Muscle of arm (tissue), 14 donors: ENCODE measurements at places on chromosomes 7 and 10.

DNA sequence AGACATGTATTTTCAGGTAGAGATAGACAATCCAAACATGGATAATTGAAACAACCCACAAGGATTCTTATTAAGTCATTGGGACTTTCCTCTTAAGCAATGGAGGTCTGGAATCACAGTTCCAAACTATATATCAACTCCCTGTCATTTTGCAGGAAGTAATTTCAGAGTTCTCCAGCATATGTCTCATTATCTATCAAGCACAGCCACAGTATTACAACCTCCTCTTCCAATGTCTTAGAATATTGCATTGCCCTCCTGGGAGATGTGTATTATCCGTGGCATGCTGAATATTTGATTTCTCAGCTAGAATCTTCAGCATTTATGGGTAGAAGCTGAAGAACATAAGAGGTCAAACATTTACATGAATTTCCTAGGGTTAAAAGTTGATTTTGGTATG, 1255.8 kb downstream of the SORCS1 start:
- DNase-seq = no peak

DNA sequence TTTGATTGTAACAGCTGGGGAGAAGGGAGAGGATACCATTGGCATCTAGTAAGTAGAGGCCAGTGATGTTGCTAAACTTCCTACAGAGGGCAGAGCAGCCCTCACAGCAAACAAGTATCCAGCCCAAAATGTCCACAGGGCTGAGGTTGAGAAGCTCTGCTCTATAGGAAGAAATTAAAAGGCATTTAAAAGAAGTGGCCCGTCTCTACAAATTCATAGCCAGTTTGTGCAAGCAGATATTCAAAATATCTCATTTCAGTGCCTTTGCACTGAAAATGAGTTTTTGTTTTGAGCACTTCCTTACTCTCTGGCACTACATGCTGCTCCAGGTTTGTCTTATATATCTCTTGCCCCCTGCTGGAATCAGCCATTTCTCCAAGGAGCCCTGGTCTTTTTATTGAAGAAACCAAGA, 330.0 kb downstream of the BBS9 start:
- DNase-seq = no peak

DNA sequence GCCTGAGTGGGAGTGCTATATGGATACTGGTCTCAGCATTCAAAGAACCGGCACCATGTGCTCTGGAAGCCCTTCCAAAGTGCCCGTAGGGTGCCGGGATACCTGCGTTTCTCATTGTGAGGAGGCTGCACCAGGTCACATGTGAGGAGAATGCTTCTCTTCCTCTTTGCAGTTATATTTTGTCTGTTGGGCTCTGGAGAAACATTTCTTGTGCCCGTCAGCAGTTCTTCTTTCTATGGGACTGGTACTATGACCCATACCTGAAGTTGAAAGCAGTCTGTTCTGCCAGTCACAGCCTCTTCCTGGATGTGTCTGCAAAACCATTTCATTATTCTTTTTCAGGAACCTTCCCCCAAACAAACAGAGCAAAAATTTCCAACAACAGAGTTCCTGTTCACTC, 465.0 kb downstream of the SUGCT start:
- no peak for DNase-seq

DNA sequence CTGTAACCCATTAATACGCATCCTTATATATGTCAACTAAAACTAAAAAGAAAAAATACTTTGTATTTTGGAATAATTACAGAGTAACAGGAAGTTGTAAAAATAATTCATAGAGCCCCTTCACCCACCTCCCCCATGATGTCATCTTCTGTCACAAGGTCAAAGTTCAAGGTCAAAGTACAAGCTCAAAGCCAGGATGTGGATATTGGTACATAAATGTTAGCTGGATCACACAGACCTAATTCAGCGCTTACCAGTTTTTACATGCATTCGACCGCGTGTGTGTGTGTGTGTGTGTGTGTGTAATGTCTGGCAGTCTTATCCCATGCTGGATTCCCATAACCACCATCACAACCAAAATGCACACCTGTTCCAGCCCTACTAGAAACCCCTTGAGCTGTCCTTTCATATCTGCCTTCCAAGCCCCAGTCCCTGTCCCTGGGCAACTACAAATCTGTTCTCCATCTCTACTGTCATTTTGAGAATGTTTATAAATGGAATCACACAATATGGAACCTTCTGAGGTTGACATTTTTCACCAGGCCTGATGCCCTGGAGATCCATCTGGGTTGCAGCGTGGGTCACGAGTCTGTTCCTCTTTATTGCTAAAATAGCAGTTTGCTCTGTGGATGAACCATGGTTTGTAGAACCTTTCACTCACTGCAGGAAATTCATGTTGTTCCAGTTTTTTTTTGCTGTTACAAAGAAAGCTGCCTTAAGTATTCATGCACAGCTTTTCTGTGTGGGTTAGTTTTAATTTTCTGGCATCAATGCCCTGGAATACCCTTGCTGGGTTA, 153.6 kb upstream of the PITRM1 start:
- DNase-seq = no peak

GRCh38 chr10:102507521-102507920, 3.7 kb downstream of the SUFU start:
- DNase-seq = no peak

DNA sequence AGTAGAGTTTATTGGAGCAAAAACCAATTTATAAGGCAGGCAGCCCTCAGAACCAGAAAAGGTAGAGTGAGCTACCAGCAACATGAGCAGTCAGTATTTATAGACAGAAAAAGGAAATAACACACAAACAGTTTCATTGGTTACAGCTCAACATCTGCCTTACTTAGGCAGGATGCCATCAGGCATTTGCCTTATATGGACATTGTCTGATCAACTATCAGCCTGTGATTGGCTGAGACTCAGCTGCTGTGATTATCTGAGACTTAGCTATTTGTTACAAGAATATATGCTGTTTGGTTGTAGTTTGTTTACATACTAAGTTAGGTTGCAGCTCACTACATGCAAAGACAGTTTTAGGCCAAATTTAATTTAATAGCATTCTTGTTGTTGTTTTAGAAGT, 60.4 kb upstream of the CDK1 start:
- DNase-seq = no peak

DNA sequence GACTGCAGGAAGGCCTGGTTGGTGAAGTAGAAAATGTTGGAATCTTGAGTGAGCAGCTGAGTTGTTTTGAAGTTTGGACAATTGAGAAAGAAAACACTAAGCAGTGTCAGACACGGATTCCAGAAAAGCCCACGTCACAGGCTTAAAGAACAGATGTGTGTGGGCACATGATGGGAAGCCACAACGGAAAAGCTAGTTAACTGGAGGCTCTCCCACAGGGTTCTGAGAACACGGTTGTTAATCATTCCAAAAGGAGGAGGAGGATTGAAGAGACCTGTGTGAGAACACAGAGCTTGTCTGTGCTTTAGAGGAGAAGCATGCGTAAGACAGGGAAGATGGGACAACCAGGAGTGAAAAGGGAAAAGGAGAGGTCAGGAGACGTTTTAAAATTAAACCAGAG, 42.6 kb downstream of the SHH start:
- no peak for DNase-seq
